Kidney epithelial cell (primary cell): ENCODE measurements at places on chromosomes 7 and 10.

GRCh38 chr7:51198654-51199053, 118.0 kb downstream of the COBL start:
- DNase-seq: no peak

DNA sequence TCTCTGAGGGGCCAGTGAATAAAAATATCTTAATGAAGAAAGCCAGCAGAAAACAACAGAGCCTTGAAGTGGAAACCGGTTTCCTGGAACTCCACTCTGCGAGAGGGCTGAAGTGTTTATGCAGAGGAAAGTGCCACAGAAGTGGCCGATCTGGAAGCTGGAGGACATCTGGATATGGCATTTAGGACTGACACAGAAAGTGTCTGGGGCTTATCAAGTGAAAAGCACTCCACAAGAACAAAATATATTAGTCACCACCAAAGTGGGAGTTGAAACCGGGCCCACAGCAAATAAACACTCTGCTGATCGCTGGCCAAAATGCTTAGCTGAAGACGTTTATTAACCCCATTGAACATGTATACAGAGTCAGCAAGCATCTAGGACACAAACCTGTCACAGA, 7.8 kb downstream of the NOD1 start:
- no peak for DNase-seq

- DNase-seq: no peak
These were observed 2.1 kb upstream of the TMEM120A start for GRCh38 chr7:75996476-75996875.

GRCh38 chr10:129853562-129853903, 110.5 kb downstream of the EBF3 start:
- DNase-seq: peak; percentile 41

DNA sequence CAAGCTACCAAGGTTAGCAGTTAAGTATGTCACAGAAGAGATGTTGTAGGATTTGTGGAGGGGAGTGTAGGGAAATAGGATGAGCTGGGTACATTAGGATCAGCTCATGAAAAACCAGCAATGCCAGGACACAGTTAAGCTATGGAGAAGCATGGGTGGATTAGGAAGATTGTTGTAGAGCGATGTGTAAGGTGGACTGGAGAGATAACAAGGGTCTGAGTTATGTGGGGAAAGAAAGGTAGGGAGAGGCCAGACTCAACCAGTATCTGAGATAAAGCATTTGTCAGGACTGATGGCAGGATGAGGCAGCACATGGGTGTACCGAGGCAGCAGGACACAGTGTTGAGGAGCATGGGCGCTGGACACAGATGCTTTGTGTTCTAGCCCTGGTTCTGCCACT, 85.4 kb upstream of the PRR15 start:
- no peak for DNase-seq

DNA sequence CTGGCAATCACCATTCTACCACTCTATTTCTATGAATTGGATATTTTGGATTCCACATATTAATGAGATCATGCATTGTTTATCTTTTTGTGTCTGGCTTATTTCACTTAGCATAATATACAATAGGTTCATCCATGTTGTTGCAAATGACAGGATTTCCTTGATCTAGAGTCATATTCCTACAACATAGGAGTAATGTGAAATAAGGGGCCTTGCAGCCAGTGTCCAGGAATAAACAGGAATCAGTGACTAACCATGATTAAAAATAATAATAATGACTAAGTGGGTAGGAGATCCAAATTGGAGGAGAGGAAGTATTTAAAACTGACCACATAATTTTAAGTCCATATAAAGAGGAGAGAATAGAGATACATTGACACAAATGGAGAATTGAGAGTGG, 49.9 kb downstream of the SCIN start:
- DNase-seq: no peak

DNA sequence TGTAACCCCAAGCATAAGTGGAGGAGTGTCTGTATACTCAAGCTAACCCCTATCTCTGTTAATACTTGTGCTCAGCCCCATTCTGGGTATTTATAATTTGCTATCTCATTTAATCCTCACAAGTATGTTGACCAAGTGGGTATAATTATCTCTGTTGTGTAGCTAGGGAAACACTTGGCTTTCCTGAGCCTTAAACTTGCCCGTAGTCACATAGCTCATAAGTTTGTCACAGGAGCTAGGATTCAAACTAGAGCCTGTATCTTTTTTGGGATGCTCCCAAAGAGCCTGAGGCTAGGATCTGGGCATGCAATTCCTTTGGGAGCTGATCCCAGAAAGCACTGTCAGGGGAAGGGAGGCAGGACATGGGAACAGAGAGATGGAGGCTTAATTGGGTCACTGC, 377.4 kb downstream of the GALNT17 start:
- DNase-seq: no peak

DNA sequence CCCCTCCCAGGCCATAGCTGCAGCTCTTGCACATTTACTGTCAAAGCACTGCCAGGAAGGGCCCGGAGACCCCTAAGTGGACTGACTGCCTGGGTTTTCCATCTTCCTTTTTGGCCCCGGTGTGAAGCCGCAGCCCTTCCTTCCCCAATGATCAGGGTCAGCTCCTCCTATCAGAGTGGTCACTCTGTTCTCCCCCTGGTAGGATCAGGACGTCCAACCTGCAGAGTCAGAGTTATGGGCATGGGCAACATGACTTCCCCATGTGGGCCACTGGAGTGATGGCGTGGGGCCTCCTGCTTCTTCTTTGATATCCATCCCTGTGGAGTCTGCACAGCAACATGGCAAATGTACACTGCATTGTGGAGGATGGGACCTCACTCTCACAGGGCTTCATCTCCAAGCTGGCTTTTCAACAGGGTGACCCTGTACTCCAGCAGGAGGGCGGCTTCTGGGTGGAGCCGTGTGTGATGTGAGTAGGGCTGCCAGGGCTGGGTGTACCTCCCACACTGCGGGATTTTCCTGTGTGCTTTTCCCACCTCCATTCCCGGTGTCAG, 6.4 kb upstream of the RAMP3 start:
- DNase-seq: no peak

DNA sequence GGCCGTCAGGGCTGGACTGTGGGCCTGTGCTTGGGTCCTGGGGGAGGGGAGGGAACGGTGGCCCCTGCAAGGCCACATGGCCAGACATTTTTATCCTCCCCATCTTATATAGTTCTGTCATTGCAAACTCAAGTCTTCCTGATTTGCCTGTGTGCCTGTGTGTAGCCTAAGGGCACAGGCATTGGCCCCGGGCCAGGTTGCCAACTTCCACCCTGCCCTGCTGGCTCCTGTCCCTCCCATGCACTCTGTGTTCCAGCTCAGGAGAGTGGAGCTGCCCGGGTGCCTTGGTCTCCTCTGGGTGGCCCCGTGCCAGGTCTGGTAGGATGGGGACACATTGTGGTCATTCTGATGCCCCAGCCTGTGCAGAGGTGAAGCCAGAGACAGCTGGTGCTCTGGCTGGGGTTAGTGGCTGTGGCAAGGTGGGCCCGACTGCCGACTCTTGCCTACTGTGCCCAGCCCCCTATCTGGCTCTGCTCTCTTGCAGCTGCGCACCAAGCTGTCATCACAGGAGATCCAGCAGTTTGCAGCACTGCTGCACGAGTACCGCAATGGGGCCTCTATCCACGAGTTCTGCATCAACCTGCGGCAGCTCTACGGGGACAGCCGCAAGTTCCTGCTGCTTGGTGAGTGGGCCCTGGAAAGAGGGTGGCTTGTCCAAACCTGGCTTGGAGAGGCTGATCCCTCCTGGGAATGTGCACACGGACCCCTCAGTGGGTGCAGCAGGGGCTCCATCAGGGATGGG, 14.8 kb downstream of the NACAD start:
- no peak for DNase-seq

GRCh38 chr10:7179536-7179935, 231.3 kb downstream of the SFMBT2 start:
- DNase-seq: no peak

GRCh38 chr10:20502903-20503585, 394.1 kb downstream of the NEBL start:
- no peak for DNase-seq
